ENCODE measurements at places on chromosomes 16 and 17. TPM values are rescaled to one million over a fixed set of nuclear protein-coding genes. Genes with fewer than 3 reads are reported as not detected.

The AGRP gene
- not detected for total RNA-seq

The CCDC78 gene
- total RNA-seq = 6.1 TPM

The WBP2 gene
- total RNA-seq = 93.3 TPM

The ADAM11 gene
- total RNA-seq = 0.21 TPM

The HNF1B gene
- 15.1 TPM for total RNA-seq

The CALB2 gene
- 5.0 TPM for total RNA-seq
